ENCODE measurements at places on chromosomes 2 and 18. TPM values are rescaled to one million over a fixed set of nuclear protein-coding genes. Genes with fewer than 3 reads are reported as not detected.

- no peak overlapping the region for H3K4me3 ChIP-seq
- peaks cover 3% of the 10 kb centered on the region for H3K4me1 ChIP-seq
- H3K27ac ChIP-seq = no peak overlapping the region
Measured at GRCh38 chr2:234137400-234138014, 87.0 kb downstream of the SPP2 start.

GRCh38 chr2:159892990-159893810 is 95.2 kb upstream of the CD302 start:
- no peak overlapping the region for H3K27ac ChIP-seq
- H3K36me3 ChIP-seq = no peaks in the 10 kb centered on the region
- H3K4me3 ChIP-seq = no peak overlapping the region

DNA sequence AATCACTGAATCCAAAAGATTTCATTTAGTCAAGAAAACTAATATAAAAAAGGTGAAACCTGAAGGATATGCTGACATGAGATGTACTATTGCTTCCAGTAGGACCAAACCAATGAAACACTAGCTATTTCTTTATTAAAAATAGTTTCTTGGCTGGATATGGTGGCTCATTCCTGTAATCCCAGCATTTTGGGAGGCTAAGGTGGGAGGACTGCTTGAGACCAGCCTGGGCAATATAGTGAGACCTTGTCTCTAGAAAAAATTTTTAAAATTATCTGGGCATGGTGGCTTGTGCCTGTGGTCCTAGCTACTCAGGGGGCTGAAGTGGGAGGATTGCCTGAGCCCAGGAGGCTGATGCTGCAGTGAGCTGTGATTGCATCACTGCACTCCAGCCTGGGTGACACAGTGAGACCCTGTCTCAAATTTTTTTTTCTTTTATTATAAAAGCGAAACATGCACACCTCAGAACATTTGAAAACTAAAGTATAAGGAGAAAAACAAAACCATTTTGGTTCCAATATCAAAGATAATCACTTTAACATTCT is 266.2 kb downstream of the TGIF1 start:
- no peaks in the 10 kb centered on the region for H3K27me3 ChIP-seq
- H3K27ac ChIP-seq = no peak overlapping the region
- no peak for DNase-seq
- H3K36me3 ChIP-seq = no peaks in the 10 kb centered on the region

DNA sequence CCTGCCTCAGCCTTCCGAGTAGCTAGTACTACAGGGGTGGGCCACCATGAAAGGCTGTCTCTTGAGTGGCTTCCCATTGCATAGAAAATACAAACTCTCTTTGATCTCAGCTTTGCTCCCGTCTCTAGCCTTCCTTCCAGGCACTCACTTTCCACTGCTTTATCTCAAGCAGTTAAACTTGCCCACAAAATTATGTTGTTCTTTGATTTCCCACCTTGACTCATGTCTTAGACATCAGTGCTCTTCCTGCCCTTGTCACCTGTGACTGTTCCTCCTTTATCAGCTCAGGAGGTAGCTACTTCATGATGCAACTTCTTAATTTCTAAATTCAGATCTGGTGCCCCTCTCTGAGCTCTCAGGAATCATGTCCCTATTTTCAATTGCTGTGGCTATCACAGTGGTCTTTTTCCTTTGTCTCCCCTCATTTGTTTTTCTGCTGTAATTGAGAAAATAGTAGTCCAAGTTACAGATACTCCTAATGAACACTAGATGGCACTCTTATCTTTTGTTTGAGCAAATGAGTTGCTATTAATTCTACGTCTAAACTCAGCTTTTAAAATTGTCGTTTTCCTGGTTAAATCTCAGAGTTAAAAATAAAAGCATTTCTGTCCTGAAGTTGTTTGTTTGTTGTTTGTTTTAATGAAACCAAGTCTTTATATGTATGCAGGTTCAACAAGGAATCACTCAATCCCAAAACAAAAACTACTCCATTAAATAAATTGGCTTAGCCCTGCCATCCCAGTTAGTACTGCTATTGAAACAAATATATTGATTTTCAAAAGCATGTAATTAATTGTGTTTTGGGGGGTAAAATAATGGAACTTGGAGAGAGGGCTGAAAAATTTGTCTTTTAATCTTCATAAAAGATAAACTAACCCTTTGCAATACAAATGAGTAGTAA is 46.9 kb upstream of the GREB1L start:
- H3K36me3 ChIP-seq = no peaks in the 10 kb centered on the region
- H3K4me1 ChIP-seq = no peaks in the 10 kb centered on the region
- H3K27ac ChIP-seq = no peak overlapping the region
- H3K27me3 ChIP-seq = no peaks in the 10 kb centered on the region

GRCh38 chr18:10036479-10036878 is 122.7 kb downstream of the VAPA start:
- H3K36me3 ChIP-seq = no peaks in the 10 kb centered on the region
- H3K27me3 ChIP-seq = no peaks in the 10 kb centered on the region
- H3K27ac ChIP-seq = no peak overlapping the region
- H3K4me3 ChIP-seq = no peak overlapping the region
- DNase-seq = no peak

GRCh38 chr2:174664084-174664759 is 66.6 kb upstream of the WIPF1 start:
- peaks cover 4% of the 10 kb centered on the region for H3K4me1 ChIP-seq
- no peak overlapping the region for H3K4me3 ChIP-seq
- no peak overlapping the region for H3K27ac ChIP-seq
- no peaks in the 10 kb centered on the region for H3K27me3 ChIP-seq

DNA sequence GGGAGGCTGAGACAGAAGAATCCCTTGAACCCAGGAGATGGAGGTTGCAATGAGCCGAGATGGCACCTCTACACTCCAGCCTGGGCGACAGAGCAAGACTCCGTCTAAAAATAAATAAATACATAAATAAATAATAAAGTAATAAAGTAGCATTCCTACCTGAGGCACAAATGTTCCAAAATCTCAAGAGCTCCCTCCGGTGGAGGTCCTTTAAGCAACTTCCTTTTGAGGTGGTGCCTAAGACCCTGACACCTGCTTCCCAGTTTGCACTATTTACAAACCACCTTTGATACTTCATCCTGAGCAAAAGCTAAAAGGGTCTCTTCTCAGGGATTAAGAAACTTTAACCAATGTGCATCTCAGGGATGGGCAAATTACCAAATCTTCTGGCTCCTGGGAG is 505.1 kb downstream of the CNTNAP5 start:
- H3K27me3 ChIP-seq = no peaks in the 10 kb centered on the region
- DNase-seq = no peak
- no peak overlapping the region for H3K27ac ChIP-seq
- H3K4me1 ChIP-seq = no peaks in the 10 kb centered on the region
- no peaks in the 10 kb centered on the region for H3K36me3 ChIP-seq

DNA sequence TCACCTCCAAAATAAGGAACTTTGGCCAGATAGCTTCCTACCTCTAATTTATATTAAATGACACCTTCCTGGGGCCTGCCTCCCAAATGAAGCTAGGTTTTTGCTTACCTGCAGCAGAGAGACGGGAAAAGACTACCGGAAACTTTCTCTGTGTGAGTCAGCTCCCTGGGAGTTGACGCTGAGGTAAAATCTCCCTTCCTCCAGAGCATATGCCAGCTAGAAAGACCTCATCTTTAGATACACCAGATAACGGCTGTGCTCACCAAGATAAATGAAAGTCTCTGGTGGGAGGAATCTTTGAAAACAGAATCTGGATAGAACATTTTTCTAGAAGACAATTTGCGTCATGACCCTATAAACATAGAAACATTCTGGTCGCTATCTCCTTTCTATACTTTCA is 99.7 kb upstream of the RFX8 start:
- no peaks in the 10 kb centered on the region for H3K4me1 ChIP-seq
- H3K27me3 ChIP-seq = no peaks in the 10 kb centered on the region
- no peaks in the 10 kb centered on the region for H3K36me3 ChIP-seq
- DNase-seq = no peak

- H3K4me1 ChIP-seq = no peaks in the 10 kb centered on the region
- no peak overlapping the region for H3K4me3 ChIP-seq
- no peak for DNase-seq
- no peak overlapping the region for H3K27ac ChIP-seq
- H3K36me3 ChIP-seq = no peaks in the 10 kb centered on the region
Measured at GRCh38 chr2:132978840-132979239, 308.8 kb upstream of the LYPD1 start.

The POTEC gene
- total RNA-seq = not detected

The ECEL1 gene
- total RNA-seq = 6.7 TPM

The FLACC1 gene
- total RNA-seq = 3.7 TPM

The SCN2A gene
- total RNA-seq = 9.9 TPM
